LHCN-M2 (cell line): ENCODE measurements at places on chromosomes 12 and 14. TPM values are rescaled to one million over a fixed set of nuclear protein-coding genes. Genes with fewer than 3 reads are reported as not detected.

Gene PLA2G1B
- total RNA-seq: not detected in 2 replicates

Gene PRB2
- not detected in 2 replicates for total RNA-seq

Gene TAS2R10
- 0.19 and 0.40 TPM in 2 replicates for total RNA-seq

Gene FOXG1
- not detected in 2 replicates for total RNA-seq

Gene ASCL1
- not detected in 2 replicates for total RNA-seq

Gene SLC25A47
- total RNA-seq: not detected in 2 replicates

Gene PTPRR
- total RNA-seq: 0.19 and 1.4 TPM in 2 replicates

Gene TNFAIP2
- total RNA-seq: 9.4 and 21.0 TPM in 2 replicates

Gene LYZ
- total RNA-seq: not detected in 2 replicates

Gene TMEM117
- 12.5 and 23.5 TPM in 2 replicates for total RNA-seq

Gene CLEC9A
- not detected in 2 replicates for total RNA-seq
